Stimulated activated CD4-positive, alpha-beta T cell treated with anti-CD3 and anti-CD28 coated beads, Interleukin-1b, Interleukin-23, amount 100 ng/mL, for 48 hours (primary cell): ENCODE measurements at places on chromosomes 6 and 20.

DNA sequence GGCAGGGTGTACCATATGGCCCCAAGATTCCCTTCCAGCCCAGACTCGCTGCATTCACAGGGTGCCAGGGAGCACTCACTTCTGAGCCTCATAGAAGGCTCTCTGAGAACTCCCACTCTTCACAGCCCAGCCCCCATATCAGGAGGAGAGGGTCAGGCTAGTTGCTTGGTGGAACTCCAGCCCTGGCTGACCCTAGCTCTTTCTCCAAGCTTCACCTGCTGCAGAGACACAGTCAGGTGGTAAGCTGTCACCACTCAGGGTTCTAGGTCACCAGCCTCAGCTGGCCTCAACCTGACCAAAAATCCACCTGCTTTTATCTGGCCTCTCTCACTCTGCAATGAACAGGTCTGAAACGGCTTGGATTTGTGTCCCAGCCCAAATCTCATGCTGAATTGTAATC is 162.7 kb upstream of the MLN start:
- no peak for DNase-seq

DNA sequence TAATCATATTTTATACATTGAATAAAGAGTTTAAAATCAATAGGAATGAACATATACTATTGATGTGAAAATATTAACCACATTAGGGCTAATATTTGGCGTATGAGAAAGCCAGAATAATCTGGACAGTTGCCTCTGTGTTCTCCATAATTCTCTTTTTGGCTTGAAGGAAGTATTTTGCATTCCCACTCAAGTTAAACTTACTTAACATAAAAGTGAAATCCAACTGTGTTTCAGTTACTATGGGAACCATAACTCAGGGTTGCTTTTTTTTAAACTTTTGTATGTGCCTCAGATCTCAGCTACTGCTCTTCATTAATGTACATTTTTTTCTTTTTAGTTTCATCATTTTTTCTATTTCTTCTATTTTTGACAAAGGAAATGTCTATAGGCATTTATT is 479.8 kb downstream of the NKAIN2 start:
- no peak for DNase-seq

DNA sequence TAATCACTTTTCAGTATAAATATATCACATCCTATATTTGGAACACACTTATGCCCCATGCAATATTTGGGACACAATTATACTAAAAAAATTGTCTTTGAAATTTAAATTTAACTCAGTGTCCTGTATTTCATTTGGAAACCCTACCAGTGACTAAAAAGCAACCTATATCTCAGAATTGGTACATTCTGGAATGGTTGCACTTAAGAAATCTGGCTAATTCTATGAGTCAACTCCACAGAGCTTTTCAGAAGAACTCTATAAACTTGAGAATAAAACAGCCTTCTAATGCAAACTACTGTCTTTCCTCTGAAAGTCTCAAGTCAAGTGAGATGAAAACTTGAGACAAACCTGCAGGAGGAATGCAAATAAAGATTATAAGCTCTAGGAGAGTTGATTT is 320.2 kb downstream of the MAFB start:
- no peak for DNase-seq

- no peak for DNase-seq
Measured at GRCh38 chr6:33237741-33238140, 29.4 kb downstream of the RING1 start.

DNA sequence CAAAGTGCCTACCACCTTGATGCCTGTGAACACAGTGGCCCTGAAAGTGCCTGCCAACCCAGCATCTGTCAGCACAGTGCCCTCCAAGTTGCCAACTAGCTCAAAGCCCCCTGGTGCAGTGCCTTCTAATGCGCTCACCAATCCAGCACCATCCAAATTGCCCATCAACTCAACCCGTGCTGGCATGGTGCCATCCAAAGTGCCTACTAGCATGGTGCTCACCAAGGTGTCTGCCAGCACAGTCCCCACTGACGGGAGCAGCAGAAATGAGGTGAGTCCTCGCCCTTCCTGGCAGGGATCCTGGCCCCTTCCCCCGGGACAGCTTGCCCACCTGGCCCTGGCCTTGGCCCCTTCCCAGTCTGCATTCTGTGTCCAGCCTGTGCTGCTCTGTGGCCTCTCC is 17.9 kb downstream of the MAVS start:
- DNase-seq: no peak

DNA sequence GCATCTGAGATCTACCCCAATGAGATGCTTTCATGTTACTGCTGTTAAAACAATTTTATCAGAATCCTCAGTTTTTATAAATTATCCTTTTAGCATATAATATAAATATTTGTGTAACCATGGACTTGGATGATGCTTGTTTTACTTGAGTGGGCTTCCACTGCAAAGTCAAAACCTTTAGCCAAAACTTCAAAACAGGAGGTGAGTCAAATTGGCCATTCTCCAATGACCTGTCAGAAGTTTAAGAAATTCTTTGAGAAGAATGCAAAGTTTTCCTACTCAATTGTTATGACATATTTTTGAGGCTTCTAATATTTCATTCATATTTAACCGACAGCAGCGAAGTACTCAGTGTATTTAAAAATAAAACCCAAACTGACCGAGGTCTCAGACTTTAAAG is 507.9 kb downstream of the EYS start:
- DNase-seq: no peak

DNA sequence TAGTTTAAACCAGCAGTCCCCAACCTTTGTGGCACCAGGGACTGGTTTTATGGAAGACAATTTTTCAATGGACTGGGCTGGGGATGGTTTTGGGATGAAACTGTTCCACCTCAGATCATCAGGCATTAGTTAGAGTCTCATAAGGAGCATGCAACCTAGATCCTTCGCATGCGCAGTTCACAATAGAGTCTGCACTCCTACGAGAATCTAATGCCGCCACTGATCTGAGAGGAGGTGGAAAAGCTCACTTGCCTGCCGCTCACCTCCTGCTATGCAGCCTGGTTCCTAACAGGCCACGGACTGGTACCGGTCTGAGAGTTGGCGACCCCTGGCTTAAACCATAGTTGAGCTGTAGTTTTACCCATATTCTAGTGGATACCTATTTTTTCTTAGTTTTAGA is 154.6 kb downstream of the SLC35F1 start:
- DNase-seq: no peak

GRCh38 chr6:38498805-38499445 is 140.8 kb downstream of the BTBD9 start:
- no peak for DNase-seq

- DNase-seq: no peak
Measured at GRCh38 chr6:43873806-43874714, 104.0 kb downstream of the VEGFA start.

DNA sequence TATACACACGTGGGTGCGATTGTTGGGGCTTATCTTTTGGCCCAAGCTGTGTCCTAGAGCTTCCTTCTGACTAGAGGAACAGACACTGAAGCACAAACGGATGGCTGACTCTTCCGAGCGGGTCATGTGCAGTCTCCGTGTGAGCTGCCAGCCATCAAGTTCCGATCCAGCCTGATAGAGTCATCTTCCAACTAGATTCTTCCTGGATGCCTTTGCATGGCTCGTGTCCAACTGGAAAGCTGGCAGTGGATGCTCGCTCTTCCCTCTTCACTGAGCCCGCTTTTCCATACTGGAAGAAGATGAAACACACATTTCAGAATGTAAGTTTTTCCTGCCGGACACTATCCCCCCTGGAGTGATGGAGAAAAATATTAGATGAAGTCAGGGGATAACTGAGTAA is 148.1 kb downstream of the SCML4 start:
- DNase-seq: no peak

GRCh38 chr6:31498748-31499147 is 803 bp downstream of the MICB start:
- no peak for DNase-seq
